ENCODE measurements at places on chromosomes 2 and 18. TPM values are rescaled to one million over a fixed set of nuclear protein-coding genes. Genes with fewer than 3 reads are reported as not detected.

Gene MAP4K3
- 24.5 TPM for total RNA-seq

Gene GALR1
- total RNA-seq: not detected

Gene BIN1
- 98.5 TPM for total RNA-seq

Gene CD8B2
- not detected for total RNA-seq

Gene TMBIM1
- 155 TPM for total RNA-seq

Gene FOXD4L1
- total RNA-seq: not detected

Gene CAMKMT
- total RNA-seq: 5.8 TPM

GRCh38 chr18:4510711-4511110, 55.6 kb upstream of the DLGAP1 start:
- DNase-seq: no peak

- DNase-seq: no peak
Observed at GRCh38 chr2:101815154-101815553, 117.6 kb downstream of the MAP4K4 start.

DNA sequence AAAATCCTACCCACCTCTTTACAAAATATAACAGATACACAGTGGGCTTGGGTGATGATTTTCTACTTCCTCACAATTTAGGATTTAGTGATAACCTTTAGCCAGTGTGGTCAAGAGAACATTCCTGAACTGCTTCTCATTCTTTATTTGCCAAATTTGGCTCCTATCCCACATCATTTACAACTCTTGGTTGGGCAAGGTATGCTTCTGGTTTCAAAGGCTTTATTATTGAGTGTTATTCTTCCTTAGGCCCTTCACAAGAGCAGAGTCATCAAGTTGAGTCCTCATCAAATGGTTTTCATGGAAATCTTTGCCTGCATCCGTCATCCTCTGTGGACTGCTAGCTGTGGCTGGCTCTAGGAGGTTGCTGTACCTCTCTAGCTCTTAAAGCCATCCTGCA, 472.0 kb upstream of the ETAA1 start:
- no peak for DNase-seq

GRCh38 chr2:47484396-47484795, 81.4 kb downstream of the MSH2 start:
- no peak for DNase-seq

DNA sequence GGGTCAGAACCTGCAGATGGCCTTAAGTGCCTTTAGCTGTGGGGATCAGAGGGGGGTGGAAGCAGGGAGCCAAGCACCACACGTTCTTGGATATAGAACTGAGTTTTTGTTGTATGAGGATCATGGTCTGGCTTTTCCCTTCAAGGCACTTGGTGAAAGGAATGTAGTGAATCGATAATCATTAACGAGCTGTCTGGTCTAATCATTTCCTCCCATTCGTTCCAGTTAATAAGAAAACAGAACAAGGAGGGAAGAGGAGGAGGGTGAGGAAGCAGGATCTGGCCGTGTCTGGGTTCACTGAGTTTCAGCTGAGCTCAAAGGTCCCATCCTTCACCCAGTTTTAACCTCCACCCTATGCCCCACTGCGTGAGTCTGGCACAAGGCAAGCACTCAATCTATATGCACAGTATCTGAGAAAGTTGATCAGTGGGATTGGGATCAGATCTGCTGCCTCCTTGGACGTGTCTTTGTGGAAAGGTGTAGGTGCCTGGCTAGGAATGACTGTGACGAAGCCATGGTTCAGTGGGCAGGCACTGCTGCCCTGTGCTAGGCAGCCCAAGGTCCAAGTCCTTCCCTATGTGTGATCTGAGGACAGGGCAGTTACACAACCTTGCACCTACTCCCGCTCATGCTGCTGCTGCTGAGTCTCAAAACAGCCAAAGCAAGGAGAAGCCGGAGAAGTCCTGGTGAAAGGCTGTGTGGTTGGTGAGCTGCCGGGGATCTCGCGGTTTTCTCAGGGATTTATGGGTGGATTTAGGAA, 54.8 kb downstream of the GALNT14 start:
- DNase-seq: no peak

- DNase-seq: no peak
Observed at GRCh38 chr18:63158676-63159291, 160.8 kb downstream of the BCL2 start.

DNA sequence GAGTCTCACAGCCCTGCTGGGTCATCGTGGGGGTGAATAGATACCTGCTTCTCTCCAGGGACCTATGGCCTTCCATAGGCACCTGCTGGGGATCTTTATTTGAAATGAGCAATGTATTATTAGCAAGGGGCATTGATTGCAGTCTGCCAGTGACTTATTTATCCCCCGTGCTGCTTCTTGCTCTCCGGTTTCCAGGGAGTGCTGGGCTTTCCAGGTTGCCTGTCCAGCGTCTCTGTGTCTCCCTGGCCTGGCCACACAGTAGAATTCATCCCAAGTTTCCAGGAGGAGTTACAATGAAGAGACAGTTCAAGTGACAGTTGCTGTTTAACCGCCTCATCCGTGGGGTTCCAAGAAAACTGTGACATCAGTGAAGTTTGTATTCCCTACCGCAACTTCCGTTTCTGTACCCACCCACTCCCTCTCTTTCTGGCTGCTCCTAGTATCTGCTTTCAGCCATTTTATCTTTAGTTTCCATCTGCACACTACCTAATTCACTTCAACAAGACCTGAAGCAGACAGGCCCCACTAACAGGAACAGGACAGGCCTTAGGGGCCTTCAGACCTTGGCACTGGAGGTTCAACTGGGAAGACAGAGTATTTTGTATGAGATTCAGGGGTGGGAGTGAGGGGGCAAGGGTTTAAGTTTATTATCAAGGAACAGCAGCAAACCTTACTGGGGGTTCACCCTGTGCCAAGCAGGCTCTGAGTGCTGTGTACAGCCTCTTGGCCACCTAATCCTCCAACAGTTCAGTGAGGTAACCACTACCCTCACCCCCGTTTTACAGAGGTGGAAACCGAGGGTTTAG, 134.8 kb downstream of the PRKCE start:
- no peak for DNase-seq

DNA sequence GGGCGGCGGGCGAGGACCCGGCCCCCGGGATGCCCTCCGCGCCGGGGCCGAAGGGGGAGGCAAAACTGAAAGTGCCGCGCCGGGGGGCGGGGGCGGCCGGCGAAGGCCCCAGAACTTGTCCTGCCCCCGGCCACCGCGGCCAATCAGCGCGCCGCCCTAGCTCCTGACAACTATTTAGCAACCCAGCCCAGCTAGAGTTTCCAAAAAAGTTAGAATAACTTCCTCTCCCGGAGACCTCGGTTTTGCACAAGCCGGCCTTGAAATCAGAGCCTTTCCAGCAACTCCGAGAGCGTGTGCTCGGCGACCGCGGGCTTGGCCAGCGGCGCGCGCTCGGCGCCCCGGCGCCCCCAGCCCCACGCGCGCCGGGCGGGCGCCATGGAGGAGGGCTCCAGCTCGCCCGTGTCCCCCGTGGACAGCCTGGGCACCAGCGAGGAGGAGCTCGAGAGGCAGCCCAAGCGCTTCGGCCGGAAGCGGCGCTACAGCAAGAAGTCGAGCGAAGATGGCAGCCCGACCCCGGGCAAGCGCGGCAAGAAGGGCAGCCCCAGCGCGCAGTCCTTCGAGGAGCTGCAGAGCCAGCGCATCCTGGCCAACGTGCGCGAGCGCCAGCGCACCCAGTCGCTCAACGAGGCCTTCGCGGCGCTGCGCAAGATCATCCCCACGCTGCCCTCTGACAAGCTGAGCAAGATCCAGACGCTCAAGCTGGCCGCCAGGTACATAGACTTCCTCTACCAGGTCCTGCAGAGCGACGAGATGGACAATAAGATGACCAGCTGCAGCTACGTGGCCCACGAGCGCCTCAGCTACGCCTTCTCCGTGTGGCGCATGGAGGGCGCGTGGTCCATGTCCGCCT, at the start of gene TWIST2:
Gene TWIST2, plus strand, starts transcription at position 245 of the 850 bp plus-strand sequence. Its CDS starts 131 bp downstream, at position 376.
- peak; percentile 31 for DNase-seq

GRCh38 chr2:9681427-9681817, 50.6 kb upstream of the YWHAQ start:
- DNase-seq: no peak

GRCh38 chr2:19738707-19739106, 163.1 kb downstream of the TTC32 start:
- DNase-seq: no peak

DNA sequence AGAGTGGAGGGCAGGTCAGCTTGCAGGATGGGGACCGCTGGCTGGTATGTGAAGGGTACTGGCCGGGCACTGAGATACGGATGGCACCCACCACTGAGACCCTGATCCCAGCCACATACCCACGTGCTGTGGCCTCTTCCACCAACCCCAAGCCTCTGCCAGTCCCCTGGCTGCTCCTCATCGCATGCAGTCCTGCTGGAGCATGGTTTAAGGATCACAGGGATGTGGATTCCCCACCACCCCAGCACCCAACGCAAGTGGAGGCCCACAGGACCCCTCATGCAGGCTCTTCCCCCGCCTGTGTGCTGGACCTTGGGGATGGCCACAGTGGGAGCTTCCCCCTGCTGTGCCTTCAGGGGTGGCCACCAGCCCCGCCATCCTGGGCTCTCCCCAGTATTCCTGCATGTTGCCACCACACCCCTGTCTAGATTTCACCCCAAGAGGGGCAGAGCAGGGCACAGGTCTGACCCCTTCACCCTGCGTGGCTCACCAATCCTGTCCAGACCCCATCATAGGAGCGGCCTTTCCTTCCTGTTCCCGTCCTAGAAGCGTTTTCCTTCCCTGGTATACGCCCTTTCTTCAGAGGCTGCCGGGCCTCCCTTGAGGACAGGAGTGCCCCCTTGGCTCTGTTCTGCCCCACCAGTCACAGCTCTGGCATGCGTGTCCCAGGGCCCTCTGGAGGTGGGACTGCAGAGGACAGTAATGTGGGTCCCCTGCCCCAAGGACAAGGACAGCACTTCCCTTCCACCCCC, 18.3 kb downstream of the MLPH start:
- no peak for DNase-seq

- DNase-seq: peak; percentile 84
Observed at GRCh38 chr2:234427081-234428061, 69.5 kb downstream of the ARL4C start.

DNA sequence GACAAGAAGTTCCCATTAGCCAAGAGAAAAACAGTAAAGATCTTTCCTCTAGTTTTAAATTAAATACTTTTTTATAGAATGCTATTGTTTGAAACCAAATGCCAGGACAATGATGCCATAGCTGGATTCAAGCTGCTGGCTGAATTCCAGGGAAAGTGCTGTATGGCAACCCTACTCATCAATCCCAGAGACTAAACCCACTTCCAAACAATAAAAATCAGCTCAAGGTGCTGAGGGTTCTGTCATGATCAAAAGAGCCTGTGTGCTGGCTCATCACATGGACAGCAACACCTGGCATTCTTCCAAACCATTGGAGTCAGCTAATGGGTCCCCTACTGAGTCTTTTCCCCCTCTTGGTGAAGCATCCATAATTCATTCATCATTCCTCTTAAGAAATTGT, 53.7 kb upstream of the PARD3B start:
- DNase-seq: peak; percentile 71

DNA sequence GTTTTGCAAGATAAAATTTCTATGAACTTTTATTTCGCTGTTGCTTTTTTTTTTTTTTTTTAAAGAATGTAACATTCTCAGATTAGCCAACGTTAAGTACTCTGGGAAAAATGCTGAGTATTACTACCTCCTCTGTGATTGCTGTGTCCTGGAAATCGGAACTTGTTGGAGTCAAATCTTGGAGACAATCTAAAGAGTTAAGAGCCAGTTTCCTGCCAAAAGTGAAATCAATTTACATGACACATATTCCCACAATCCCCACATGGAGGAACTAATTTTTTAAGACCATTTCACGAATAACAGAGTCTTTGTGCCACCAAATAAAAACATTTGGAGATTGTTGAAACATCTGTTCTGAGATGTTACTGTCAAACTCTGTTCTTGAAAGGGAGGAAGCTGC, 127.8 kb downstream of the MEP1B start:
- DNase-seq: no peak

DNA sequence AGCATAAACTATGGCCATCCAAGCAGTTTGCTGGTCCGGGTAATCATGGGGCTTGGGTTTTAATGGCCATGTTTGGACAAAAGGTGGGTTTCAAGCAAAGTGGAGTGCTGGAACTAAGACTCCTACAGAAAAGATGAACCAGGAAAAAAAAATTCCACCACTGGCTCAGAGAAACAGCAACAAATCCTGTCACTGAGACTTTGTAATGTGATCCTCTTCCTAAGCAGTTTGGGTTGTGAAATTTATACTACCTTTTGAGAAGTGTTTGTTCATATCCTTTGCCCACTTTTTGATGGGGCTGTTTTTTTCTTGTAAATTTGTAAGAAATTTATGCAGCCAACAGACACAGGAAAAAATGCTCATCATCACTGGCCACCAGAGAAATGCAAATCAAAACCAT, 40.2 kb downstream of the MRPL33 start:
- no peak for DNase-seq

- DNase-seq: no peak
Observed at GRCh38 chr2:120314690-120315366, 31.1 kb upstream of the INHBB start.

- DNase-seq: no peak
Observed at GRCh38 chr2:160425434-160426151, 68.0 kb downstream of the RBMS1 start.

GRCh38 chr18:9974279-9974915, 60.6 kb downstream of the VAPA start:
- DNase-seq: no peak

DNA sequence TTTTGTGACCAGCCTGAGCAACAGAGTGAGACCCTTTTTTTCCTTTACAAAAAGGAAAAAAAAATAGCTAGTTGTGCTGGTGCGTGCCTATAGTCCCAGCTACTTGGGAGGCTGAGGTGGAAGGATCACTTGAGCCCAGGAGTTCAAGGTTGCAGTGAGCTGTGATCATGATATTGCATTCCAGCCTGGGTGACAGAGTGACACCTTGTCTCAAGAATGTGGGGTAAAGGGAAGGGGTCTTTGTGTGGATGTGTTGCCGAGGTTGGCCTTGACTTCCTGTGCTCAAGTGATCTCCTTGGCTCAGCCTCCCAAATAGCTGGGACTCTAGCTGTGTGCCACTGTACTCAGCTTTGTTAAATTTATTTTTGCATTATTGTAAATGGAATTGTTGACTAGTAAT, 120.6 kb downstream of the ZNF407 start:
- DNase-seq: no peak

DNA sequence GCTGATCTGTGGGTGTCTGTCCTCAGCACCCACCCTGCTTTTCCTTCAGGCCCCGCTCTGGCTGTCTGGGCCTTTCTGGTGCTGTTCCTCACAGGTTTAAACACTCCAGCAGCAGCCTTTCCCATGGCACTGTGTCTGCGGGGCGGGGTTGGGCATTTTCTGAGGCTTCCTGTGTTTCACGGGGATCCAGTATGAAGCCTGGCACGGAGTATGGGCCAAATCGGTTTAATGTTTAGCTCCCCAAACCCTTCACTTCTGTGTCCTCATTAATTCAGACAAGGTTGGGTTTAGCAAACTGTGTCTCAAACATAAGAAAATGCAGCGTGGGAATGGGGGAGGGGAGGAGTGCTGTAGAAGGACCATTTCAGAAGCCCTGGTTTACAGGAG, 44.9 kb downstream of the HPCAL1 start:
- no peak for DNase-seq

GRCh38 chr2:205852457-205852856, 170.2 kb downstream of the NRP2 start:
- DNase-seq: no peak

DNA sequence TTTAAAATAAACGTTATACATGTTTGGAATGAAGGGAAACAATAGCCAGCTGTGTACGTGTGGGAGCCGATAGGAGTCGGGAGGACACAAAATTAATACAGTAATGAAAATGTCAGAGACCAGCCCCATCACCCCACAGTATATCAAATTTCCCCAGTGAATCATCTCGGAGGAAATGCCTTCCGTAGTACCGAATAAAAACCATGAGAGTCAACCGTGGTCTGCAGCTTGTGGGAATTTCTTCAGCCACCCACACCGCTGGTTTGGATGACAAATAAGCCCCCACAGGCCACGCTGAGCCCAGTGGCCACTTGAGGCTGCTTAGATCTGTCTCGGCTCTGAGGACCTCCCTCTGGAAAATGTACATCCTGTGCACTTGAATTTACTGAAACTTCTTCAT, 133.7 kb downstream of the COL6A3 start:
- DNase-seq: no peak

Measured in kidney epithelial cell (primary cell).